ENCODE measurements at places on chromosomes 1 and 21. TPM values are rescaled to one million over a fixed set of nuclear protein-coding genes. Genes with fewer than 3 reads are reported as not detected.
A peak's percentile ranks its signal among the peaks of the same experiment; 100 is the strongest.

GRCh38 chr1:29671446-29672356 lies 435.4 kb downstream of the PTPRU start:
- no peak for DNase-seq

DNA sequence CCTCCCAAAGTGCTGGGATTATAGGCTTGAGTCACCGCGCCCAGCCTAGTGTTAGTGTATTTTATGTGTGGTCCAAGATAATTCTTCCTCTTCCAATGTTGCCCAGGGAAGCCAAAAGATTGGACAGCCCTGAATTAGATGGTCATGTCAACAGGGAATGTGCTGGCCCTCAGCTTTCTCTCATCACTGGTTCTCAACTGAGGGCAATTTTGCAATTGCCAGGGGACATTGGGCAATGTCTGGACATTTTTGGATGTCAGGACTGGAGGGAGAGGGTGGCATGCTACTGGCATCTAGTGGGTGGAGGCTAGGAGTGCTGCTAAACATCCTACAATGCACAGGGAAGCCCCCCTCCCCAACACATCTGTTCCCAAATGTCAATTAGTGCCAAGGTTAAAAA lies 95.0 kb downstream of the LAMC2 start:
- no peak for DNase-seq

GRCh38 chr1:28280501-28280900 lies 21.2 kb downstream of the SESN2 start:
- no peak for DNase-seq

GRCh38 chr1:205458777-205459566 lies 3.1 kb upstream of the BLACAT1 start:
- DNase-seq, result no peak

- DNase-seq, result no peak
These were observed 119.8 kb downstream of the HLCS start for GRCh38 chr21:36846631-36847030.

- DNase-seq, result no peak
These were observed 391 bp downstream of the IFT25 start for GRCh38 chr1:53945183-53945432.

The RCAN3 gene
- polyA plus RNA-seq, result 12.7 TPM

GRCh38 chr1:205961405-205961804 lies 18.1 kb upstream of the SLC26A9 start:
- peak; percentile 28 for DNase-seq

The ELAPOR1 gene
- 2.5 TPM for polyA plus RNA-seq

- no peak for DNase-seq
These were observed 30.5 kb downstream of the EPHB2 start for GRCh38 chr1:22741118-22741517.

DNA sequence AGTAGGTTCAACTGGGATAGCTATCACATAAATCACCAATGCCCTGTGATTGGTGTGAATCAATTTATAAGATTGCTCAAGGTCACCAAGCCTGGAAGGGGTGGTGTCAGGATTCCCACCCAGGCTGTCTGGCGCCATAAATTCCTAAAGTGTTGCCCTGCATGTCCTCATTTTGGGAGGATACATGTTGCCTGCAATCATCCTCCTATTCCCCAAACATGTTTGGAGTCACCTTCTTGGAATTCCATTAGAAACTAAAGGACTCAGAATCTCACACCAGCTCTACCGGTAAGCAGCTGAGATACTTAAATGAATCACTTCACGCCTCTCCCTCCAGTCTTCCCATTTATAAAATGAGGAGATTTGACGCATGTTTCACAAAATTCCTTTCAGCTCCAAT lies 54.1 kb upstream of the SLC45A1 start:
- no peak for DNase-seq

DNA sequence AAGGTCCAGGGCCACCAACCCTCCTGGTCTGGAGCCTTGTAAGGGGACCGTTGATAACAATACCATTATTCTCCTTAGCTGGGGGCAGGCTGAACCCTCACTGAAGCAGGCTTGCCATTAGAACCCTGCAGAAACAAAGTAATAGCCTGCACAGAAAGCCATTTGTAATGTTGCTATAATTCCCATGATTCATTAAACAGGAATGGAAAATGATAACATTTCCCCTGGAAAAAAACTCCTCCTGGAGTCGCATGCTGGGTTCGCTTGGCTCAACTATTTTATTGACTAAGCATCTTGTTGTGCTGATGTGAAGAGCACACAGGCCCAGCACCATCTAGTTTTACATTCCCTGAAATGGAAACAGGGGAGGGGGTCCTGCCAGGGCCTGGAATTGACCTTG lies 155.6 kb upstream of the CSF3R start:
- DNase-seq, result no peak

The SYT14 gene
- polyA plus RNA-seq, result 0.32 TPM
